ENCODE measurements at places on chromosomes 1 and 21.

GRCh38 chr1:8016210-8016894 lies 9.8 kb downstream of the ERRFI1 start:
- DNase-seq = no peak

DNA sequence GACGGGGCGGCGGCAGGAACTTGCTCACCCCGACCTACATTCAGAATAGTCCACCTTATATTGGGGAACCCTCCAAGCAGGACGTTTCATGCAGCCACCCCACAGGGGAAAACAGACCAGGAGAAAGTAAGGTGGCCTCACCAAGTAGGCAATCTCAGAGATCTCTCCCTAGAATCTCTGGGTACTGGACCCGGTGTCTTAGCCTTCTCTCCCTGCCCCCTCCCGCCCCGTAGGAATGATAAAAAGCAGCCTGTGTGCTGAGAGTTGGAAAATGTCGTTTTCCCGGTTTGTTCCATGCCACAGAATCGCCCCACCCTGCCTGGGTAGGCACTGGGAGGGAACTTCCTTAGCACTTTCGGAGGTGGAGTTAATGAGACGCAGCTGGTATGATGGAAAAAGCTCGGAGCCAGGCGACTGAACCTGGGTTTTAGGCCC lies 789 bp upstream of the PTPN14 start:
- DNase-seq = no peak

DNA sequence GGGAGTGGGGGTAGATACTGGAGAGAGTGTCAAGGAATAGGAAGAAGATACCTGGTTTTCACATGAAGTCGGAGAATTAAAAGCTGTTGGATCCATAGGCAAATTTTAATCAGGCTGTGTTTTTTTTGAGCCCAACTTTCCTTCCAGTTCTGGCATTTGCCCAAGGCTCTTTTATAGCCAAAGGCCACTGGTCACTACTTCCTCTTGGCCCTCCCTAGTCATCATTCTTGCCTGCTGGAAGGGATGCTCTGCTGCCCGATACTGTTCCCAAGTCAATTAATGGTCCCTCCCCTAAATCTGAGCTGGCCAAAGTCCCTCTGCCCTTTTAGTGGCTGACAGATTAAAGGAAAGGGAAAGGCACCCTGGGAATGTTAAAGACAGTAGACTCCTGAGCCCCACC lies 102.8 kb upstream of the ZNF648 start:
- no peak for DNase-seq

- DNase-seq = no peak
Measured at GRCh38 chr1:150498342-150498741, 9.6 kb upstream of the ECM1 start.

- no peak for DNase-seq
Measured at GRCh38 chr21:44962403-44962966, 22.7 kb downstream of the SLX9 start.

GRCh38 chr1:16900751-16901150 lies 5.0 kb downstream of the RNU1-2 start:
- no peak for DNase-seq

DNA sequence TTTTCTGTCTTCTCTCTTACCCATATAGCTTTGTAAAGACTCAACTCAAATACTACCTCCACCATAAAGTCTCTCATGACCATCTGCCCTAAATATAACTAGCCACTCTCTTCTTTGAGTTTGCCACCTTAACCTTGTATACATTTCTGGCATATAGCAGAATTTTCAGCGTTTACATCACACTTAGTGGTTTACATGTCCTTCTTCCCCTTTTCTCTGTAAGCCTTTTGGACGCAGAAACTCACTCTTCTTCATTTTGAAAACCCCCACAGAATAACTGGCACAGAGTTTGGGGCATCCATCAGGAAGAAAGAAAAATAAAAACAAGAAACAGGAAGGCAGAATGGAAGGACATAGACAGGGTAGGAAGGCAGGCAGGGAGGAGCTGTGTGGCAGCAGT lies 131.8 kb upstream of the DUSP10 start:
- no peak for DNase-seq

GRCh38 chr21:32834916-32835235 lies 63.3 kb upstream of the PAXBP1 start:
- DNase-seq = no peak

DNA sequence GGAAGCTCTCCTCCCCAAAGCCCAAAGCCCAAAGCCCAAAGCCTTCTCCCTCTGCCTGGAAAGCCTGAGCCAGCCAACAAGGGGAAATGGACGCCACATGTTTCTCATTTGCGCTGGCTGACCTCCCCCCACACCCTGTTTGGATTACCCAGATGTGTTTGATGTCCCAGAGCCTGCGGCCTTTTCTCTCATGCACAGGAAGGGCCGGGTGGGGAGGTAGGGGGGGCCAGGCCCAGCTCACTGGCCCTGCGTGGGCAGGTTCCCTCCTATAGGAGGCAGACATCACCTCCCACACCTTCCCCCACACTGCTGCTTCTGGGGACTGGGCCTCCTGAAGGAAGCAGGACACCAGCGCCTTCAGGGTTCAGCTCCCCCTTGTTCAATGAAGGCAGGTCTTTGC lies 116.3 kb downstream of the NAV1 start:
- DNase-seq = no peak

DNA sequence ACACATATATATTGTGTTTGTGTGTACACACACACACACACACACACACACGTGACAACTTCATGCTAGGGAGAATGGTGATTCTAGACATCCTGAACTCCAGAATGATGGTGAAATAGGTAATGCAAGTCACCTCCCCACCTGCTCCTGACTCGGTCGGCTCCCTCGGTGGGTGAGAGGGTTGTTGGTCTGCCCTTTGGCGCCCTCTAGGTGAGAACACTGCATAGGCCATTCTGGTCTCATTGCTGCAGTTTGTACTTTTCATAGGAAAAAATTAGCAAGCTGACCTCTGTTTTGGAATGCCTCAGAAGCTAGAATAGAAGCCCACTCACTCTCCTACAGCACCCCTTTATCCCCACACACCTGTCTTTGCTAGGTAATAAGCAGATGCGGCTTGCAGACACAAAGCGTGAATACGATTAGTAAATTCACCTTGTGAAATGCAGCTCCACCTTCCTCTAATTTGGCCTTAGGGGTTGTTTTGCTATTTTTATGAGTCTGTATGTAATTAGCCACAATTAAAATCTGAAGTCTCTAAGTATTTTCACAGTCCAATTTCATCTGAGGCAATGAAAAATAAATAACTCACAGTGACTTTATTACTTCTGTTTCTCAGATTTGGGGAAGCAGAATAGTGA lies 130.0 kb upstream of the KCNJ15 start:
- peak; percentile 64 for DNase-seq

DNA sequence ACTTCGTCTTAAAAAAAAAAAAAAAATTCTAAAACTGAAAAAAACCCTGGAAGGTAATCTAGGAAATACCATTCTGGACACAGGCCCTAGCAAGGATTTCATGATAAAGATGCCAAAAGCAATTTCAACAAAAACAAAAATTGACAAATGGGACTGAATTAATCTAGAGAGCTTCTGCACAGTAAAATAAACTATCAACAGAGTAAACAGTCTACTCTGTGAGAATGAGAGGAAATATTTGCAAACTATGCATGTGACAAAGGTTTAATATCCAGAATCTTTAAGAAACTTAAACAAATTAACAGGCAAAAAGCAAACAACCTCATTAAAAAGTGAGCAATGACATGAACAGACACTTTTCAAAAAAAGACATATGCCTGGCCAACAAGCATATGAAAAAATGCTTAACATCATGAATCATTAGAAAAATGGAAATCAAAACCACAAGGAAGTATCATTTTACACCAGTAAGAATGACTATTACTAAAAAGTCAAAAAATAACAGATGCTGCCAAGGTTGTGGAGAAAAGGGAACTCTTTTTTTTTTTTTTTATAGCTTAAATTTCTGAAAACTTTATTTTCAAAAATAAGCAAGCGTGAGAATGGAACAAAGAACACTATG lies 29.4 kb upstream of the RNPC3 start:
- DNase-seq = no peak

GRCh38 chr1:14946684-14947238 lies 206.8 kb upstream of the TMEM51 start:
- no peak for DNase-seq

- DNase-seq = no peak
Measured at GRCh38 chr1:25222606-25223005, 9.7 kb downstream of the SYF2 start.

DNA sequence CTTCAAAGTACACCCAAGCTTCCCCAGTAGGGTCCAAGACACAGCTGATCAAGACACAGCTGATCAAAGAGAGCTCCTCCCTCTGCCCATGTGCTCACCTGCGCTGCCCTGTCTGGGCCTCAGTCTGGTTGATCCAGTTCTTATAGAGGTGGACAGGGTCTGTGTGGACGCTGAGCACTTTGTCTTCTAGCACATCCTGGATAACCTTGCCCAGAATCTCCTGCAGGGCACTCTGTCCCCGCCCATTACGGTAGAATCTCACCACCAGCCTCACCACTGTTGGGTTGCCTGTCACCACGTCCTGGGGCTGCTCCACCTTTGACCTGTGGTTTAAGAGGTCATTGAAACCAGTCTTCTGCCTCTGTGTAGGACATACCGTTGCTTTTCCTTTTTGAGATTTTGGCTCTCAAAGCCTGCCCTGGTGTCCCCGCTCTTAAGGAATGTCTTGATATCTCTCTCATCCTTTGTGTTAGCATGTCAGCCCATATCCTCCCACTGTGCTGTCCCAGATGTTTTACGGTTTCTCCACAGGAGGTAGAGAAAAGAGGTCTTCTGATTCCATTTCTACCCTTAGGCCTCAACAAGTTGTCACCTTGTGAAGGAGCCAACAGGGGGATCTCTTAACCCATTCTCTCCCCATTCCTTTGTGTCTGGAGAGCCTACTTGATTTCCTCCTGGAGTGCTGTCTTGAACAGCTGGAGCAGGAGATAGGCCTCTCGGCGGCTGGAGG lies 33.5 kb downstream of the IQGAP3 start:
- DNase-seq = no peak

DNA sequence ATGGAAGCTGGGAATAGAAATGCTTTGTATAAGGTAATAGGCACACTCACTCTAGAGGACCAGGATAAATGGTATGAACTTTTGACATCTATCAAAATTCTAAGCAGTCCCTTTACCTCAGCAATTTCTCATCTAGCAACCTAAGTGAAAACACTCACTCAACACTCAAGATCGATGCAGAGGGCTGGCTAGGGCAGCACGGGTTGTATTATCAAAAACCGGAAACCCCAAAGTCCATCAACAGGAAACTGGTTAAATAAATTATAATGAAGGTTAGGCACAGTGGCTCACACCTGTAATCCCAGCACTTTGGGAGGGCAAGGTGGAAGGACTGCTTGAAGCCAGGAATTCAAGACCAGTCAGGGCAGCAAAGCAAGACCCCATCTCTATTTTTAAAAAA lies 9.4 kb downstream of the USP48 start:
- DNase-seq = peak; percentile 16

- DNase-seq = no peak
Measured at GRCh38 chr1:118945489-118945888, 42.7 kb downstream of the TBX15 start.

DNA sequence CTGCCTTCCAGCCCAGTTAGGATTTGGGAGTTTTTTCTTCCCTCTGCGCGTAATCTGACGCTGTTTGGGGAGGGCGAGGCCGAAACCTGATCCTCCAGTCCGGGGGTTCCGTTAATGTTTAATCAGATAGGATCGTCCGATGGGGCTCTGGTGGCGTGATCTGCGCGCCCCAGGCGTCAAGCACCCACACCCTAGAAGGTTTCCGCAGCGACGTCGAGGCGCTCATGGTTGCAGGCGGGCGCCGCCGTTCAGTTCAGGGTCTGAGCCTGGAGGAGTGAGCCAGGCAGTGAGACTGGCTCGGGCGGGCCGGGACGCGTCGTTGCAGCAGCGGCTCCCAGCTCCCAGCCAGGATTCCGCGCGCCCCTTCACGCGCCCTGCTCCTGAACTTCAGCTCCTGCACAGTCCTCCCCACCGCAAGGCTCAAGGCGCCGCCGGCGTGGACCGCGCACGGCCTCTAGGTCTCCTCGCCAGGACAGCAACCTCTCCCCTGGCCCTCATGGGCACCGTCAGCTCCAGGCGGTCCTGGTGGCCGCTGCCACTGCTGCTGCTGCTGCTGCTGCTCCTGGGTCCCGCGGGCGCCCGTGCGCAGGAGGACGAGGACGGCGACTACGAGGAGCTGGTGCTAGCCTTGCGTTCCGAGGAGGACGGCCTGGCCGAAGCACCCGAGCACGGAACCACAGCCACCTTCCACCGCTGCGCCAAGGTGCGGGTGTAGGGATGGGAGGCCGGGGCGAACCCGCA lies at the start of gene PCSK9:
Gene PCSK9 (plus strand): TSS at position 207 of the 741 bp plus-strand sequence. CDS start 290 bp downstream, at position 497.
- no peak for DNase-seq

- DNase-seq = no peak
Measured at GRCh38 chr1:116827607-116828105, 73.4 kb downstream of the CD2 start.

DNA sequence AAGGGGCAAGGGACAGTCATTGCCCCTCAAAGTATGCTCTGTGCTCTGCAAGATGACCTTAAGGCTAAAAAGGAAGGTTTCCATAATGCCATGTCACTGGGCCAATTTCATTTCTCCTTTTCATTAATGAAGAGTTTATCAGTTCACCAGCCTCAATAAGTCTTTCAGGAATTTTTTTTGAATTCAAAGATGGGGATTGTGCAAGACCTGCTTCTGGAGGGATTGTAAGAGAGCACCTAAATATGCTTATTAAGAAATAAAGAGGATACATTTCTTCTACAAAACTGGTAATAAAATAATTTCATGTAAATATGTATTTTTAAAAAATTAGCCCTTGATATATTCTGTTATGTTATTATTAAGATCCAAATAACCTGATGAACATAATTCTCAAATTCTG lies 86.8 kb upstream of the RGS4 start:
- DNase-seq = no peak

DNA sequence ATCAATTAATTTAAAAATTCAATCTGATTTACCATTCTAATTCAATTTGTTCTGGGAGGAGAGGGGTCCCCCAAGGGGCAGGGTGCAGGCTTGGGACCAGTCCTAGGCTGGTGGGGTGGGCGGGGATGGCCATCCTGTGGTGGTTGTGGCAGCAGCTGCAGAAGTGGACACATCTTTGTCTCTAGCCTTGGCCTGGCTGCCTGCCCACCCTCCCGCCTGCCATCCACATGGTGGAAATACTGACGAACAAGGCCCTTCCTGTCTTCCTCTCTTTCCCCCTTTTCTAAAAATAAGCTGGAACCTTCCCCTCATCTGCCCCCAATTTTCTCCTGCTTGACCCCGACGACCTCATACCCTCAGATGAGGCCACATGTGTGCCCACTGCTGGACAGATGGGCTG lies 130.9 kb downstream of the FOXD2 start:
- DNase-seq = no peak

DNA sequence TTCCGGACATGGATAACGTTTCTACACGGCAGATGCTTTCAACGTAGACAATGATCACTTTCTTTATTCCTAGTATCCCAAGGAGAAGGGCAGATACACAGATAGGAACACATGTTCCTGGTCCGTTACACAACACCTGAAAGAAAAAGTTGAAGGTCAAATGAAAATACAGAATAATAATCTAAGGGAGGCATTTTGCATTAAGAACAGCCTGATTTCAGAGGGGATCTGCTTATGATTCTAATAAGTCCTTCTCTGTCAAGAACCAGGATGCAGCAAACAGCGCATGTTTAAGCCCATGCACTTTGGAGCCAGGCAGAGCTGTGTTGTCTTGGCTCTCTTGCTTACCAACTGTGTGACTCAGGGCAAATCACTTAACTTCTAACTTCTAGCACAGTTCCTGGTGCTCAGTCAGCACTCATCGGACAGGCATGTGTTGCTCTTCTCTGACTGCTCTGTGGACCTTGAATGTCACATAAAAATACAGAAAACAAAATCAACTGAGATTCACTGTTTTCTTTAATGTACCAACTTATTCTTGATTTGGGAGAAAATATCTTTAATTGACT lies 56.3 kb upstream of the CNN3 start:
- no peak for DNase-seq

Measured in activated CD4-positive, alpha-beta T cell treated with anti-CD3 and anti-CD28 coated beads, Interleukin-2, amount 10 ng/mL, durations not matched to agents 7 days and 5 days (primary cell).